ENCODE measurements at places on chromosomes 1 and 21.

GRCh38 chr1:198623752-198624647 is 14.8 kb upstream of the PTPRC start:
- DNase-seq = no peak

DNA sequence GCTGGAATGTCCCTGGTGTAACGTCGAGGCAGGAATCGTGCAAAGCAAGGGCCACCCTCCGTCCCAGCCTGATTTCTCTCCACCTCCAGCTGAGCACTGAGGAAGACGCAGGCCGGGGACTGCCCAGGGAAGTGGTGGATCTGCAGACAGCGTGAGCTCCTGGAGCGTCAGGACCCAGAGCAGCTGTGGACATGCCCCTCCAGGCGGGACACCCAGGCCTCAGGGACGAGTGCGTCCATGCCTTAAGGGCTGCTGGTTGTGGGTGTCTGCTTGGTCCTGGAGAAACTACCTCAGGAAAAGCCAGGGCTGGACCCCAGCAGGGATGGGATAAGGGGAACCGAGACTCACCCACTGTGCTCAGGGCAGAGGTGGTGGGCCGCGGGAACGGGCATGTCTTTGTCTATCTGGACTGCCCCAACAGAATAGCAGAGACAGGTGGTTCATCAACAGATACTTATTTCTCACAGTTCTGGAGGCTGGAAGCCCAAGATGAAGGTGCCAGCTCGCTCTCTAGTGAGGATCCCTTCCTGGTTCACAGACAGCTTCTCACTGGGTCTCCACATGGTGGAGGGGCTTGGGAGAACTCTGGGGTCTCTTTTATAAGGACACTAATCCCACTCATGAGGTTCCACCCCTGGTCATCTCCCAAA is 5.8 kb upstream of the MMEL1 start:
- DNase-seq = no peak

DNA sequence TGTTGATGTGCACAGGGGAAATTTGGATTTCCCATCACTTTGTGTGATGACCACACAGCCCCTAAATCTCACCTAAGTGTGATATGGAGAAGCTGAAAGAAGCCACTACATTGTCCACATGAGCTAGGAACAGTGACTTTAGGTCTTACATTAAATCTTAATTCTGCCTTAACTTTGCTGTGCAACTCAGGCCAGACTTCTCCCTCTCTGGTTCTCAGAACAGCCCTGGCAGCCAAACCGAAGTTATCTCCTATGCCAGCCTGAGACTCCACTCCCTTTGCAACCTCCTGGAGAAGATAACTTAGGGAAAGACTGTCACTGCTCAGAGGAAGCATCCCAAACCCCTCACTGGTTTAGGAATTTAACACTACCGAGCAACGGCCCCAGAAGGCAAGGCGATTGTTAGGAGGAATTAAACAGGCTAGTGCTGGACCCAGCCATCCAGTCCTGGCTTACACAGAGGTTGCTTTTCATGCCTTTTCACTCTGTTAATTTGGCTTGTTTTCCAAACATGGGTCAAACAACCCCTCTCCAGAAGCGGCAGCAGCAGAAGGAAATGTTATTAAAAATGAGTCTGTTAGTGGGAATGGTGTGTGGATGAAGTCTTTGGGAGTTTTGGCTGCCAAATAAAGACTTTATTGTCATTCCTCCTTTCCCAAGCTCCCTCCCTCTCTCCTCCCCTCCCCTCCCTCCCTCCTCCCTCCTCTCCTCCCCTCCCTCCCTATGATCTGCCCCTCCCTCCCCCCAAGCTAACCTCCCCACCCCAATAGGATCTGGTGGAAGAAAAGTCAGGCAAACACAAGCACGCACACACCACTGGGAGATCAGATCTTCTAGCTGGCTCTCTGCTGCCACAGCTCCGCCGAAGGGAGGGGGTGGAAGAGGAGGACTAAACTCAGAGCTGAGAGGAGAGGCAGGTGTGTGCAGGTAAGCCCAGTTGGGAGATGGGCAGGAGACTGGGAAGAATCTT is at the start of gene PRELP:
Gene PRELP, plus strand, starts transcription at position 795 of the 970 bp plus-strand sequence. CDS start 7,379 bp downstream, outside the sequence.
- peak; percentile 86 for DNase-seq

DNA sequence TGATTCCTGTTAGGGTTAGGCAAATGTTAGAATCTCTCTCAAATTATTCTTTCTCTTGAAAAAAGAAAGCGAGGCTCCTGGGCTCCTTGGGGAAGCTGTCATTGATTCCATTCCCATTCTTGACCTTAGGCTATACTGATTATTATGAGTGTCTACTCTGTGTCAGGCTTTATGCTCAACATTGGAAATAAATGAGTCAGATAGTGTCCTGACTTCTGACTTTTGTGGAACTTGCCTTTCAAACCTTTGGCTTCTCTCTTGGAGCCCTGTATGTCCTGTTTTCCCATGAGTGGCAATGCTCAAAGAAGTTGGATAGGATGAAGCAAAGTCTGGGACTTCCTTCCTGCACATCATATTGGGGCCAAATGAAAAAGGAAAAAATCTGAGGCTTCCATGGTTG is 11.6 kb downstream of the AGO1 start:
- no peak for DNase-seq

DNA sequence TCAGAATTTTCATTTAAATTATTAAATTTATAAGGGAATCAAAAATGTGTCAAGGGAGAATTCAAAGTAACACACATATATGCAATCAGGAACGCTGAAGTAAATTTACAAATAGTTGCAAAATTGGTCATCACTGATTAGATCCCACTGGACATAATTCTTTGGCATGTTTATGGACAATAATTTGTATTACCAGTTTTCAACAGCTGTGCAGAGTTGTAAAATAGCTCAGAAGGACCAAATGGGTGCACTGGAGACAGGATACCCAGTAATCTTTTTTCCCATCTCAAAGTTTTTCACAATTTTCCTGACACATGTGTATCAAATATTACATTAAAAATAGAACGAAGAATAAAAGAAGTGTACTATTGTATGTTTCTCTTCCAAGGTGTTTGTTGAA is 4.1 kb upstream of the ANGPTL1 start:
- DNase-seq = no peak

GRCh38 chr1:205593967-205594366 is 37.8 kb downstream of the ELK4 start:
- no peak for DNase-seq

GRCh38 chr1:101105877-101106276 is 80.3 kb upstream of the DPH5 start:
- no peak for DNase-seq

GRCh38 chr1:33826711-33827110 is 37.2 kb upstream of the HMGB4 start:
- no peak for DNase-seq

DNA sequence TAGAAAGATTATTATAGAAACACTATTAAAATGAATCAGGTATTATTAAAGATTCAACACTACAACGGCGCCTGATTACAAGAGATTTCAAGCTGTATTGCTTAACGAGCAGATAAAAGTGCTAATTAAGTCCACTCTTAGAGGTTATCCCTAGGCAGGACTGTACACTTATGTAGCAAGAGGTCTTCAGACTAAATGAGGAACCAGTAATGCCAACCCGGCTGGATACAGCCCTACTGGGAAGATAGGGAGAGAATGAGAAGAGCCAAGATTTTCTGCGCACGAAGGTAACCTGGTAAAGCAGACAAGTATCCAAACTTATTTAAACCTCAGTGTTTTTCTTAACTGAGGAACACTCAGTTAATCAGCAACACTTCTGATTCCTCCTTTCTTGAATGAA is 115.7 kb upstream of the HIVEP3 start:
- no peak for DNase-seq

- peak; percentile 10 for DNase-seq
Observed at GRCh38 chr1:159598196-159598595, 10.6 kb downstream of the APCS start.

DNA sequence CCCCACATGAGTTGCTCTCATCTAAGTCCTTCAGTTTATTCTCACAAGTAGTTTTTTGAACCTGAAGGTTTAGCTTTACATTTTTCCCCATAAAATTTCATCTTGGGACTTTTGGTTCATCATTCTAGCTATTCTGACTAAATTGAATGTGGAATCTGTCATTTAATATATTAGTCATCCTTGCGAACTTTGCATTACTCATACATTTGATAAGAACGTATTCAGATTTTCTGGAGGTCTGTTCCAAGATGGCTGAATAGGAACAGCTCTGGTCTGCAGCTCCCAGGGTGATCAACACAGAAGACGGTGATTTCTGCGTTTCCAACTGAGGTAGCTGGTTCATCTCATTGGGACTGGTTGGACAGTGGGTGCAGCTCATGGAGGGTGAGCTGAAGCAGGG is 59.8 kb upstream of the CSF1 start:
- DNase-seq = no peak

DNA sequence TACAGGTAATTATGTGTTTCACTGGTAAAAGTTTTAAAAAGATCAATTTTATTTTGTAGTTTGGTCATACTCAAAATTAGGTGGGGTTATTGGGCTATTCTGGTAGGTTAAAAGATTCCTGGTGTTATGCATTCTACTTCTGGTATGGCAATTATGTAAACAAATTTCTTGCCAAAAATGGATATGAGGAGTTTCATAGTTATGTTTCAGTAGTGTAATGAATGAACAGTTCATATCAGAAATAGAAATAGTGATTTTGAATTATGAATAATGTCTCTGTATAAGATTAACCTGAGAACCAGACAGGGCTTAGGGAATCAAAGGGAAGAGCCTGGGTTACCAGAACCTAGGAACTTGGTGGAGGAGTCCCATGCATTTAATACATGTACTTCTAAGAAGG is 15.9 kb downstream of the ATF6 start:
- DNase-seq = no peak

- no peak for DNase-seq
Observed at GRCh38 chr1:2432441-2432844, 20.1 kb upstream of the PEX10 start.

- no peak for DNase-seq
Observed at GRCh38 chr1:212287261-212287895, 2.2 kb downstream of the PPP2R5A start.

DNA sequence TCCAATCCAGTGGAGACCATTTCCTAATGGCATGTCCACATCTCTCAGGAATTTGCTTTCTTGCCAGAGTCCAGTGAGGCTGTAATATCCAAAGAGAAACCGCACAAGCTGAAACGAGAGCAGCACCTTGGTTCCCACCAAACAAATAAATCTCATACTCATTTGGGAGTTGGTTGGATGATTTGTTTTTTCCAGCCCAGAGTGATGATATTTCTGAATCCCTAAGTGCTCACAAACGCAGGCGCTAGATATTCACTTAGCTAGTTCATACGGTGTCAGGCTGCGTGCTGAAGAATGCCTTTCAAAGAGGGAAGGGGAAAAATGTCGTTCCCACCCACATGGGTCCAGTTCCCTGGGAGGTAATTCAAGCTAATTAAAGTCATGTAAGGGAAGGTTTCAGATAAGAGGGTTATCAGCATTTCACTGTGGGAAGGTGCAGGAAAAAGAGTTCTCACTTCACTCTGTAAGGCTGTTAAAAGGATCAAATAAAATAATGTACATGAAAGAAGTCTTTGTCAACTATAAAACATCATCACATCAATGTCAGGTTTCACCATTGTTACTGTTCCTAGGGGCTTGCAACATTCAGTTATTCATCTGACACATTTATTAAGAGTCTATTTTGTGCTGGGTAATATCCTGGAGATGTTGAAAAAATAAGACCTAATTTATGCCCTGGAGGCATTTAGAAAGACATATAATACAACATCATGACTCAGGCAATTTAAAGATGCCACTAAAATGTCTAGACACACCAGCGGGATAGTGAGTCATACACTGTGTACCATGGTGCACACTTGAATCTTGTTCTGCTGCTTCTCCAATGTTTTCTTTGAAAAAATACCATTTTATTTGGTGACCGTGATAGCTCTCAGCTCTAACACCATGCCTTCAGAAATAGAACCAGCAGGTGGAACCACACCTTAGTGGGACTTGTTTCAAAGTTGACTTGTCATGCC is 19.3 kb downstream of the DPT start:
- no peak for DNase-seq

DNA sequence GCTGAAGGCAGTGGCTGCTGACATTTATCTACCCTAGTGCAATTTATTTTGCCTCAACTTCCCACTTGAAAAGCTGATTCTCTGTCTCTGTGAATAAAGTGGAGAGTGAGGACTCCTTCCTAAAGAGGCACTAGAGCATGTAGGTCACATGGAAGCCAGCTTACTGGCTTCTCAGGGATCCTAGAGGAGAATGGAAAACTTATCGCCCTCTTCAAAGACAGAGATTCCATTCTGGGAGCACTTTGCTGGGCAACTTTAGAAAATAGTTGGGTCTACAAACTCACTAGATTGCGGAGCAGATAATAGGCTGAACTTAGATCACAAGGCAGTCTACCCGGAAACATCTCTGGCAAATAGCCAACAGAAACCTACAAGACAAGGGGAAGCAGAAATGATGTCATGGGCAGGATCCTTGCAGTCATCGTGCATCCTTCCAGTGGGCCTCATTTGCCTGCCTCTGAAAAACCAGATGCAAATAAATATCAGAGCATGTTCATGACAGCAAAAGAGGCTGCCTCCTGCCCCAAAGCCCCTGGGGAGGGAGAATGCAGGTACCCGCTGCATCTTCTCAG is 104.8 kb upstream of the BARHL2 start:
- no peak for DNase-seq

GRCh38 chr1:165954940-165955339 is 127.5 kb downstream of the UCK2 start:
- DNase-seq = no peak

DNA sequence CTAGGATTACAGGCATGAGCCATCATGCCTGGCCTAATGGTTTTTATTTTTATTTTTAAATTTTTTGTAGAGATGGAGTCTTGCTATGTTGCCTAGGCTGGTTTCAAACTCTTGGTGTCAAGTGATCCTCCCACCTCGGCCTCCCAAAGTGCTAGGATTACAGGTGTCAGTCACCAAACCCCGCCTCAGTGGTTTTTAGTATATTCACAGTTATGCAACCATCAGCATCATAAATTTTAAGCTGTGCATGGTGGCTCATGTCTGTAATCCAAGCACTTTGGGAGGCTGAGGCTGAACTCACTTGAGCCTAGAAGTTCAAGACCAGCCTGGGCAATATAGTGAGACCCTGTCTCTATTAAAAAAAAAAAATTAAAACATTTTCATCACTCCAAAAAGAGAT is 28.6 kb downstream of the PIK3CD start:
- no peak for DNase-seq

- no peak for DNase-seq
Observed at GRCh38 chr1:211237579-211237978, 21.6 kb upstream of the RCOR3 start.

GRCh38 chr1:53278298-53278725 is 40.0 kb upstream of the MAGOH start:
- peak; percentile 95 for DNase-seq

- no peak for DNase-seq
Observed at GRCh38 chr1:237031480-237031879, 10.5 kb upstream of the RYR2 start.

- DNase-seq = no peak
Observed at GRCh38 chr21:37829447-37829846, 86.8 kb downstream of the KCNJ6 start.

- DNase-seq = no peak
Observed at GRCh38 chr1:228415853-228416216, 826 bp downstream of the TRIM17 start.

All from iPS-NIHi11 (cell line).